Kidney (tissue), 22 donors: ENCODE measurements at places on chromosomes 2 and 18. TPM values are rescaled to one million over a fixed set of nuclear protein-coding genes. Genes with fewer than 3 reads are reported as not detected.

Gene SERPINB11
- total RNA-seq: not detected

Gene ANKRD30BL
- not detected for total RNA-seq

Gene ANKRD44
- total RNA-seq: 39.2 TPM

Gene SELENOI
- 23.7 TPM for total RNA-seq

Gene ATP8B1
- 40.8 TPM for total RNA-seq

Gene DSG3
- total RNA-seq: not detected

Gene UNC80
- total RNA-seq: 0.06 TPM

Gene GALNT13
- 0.57 TPM for total RNA-seq

Gene SLC19A3
- 4.4 TPM for total RNA-seq

Gene GPBAR1
- 3.2 TPM for total RNA-seq

Gene VWA3B
- 0.35 TPM for total RNA-seq

DNA sequence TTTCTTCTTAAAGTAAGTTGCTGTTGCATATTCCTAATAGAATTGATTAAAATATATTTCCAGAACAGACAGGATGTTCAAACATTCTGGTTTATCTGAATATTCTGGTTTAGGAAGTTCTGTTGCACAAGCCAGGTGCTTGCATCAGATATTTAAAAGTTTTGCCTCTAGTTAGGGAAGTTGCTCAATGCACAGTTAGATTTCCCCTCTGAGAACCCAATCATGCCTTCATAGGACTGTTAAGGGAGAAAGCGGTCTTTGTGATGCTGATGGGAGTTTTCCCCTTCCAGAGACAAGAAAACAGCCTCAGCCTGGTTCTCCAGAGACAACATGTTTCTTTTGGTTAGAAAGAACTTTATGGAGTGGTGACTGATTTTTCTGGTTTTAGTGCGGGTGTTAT is 65.6 kb upstream of the REV1 start:
- no peak for DNase-seq

DNA sequence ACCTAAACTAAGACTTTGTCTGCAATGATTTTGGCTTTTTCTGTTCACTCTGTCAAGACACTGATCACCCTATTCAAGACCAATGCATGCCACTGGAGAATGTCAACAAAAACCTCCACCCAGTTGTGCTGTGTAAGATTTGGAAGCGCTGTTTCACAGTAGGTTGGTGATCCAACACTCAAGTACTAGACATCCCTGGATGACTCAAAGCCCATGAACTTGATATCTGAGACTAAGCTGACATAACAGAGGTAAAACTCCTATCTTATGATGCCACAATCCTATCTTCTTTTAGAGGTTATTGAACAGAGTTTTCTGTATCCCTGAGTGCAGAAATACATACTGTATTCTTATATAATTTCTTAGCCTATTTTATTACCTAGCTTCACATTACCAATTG is 251.3 kb upstream of the ETAA1 start:
- no peak for DNase-seq

GRCh38 chr2:73172963-73173362 is 29.4 kb upstream of the NOTO start:
- no peak for DNase-seq

GRCh38 chr18:79524181-79525078 is 128.7 kb downstream of the NFATC1 start:
- DNase-seq: peak; percentile 40

GRCh38 chr2:231413921-231414476 is 18.5 kb downstream of the B3GNT7 start:
- no peak for DNase-seq

- DNase-seq: no peak
These were observed 34.8 kb upstream of the HNMT start for GRCh38 chr2:137929519-137929916.

- no peak for DNase-seq
These were observed 1.7 kb downstream of the CFAP221 start for GRCh38 chr2:119545754-119546446.

GRCh38 chr18:67476585-67476984 is 39.9 kb downstream of the DSEL start:
- no peak for DNase-seq

- no peak for DNase-seq
These were observed 7.2 kb downstream of the ARHGAP25 start for GRCh38 chr2:68741805-68742306.

DNA sequence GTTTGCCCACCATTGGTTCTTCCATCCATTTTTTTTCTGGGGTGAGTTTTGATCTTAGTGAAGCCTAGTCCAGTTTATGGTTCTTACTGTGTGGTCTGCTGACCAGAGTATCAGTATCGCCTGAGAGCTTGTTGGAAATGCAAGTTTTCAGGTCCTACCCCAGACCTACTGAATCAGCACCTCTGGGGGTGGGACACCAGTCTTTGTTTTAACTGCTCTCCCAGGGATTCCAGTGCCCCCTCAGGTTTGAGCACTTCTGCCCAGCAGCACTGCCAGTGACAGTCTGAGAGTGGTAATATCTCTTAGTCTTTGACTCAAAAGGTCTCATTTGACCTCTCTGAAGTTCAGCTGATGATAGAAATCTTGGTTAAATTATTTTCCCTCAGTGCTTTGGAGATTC is 269.3 kb downstream of the ALPK2 start:
- no peak for DNase-seq

- DNase-seq: no peak
These were observed 80.5 kb downstream of the EHBP1 start for GRCh38 chr2:62785810-62786597.

DNA sequence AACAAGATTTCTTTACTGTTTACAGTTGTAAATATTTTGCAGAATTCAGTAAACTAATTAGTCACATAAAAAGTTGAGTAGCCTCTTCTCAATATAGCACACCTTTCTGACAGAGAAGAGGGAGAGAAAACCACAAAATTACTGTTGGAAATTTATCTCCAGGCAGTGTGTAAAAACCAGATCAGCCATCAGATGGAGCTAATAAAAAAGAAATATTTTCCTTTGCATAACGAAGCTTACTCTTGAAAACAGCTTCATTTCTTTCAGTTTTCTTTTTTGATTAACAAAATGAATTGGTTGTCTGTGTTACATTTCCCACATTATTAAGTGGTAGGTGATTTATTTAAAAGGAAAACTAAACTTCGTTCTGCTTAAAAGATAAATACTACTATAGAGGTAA is 259.3 kb upstream of the KCNJ3 start:
- peak; percentile 18 for DNase-seq

GRCh38 chr2:237873421-237873831 is 14.0 kb downstream of the RAMP1 start:
- peak; percentile 44 for DNase-seq

GRCh38 chr2:100938031-100939026 is 63.8 kb upstream of the RPL31 start:
- no peak for DNase-seq

DNA sequence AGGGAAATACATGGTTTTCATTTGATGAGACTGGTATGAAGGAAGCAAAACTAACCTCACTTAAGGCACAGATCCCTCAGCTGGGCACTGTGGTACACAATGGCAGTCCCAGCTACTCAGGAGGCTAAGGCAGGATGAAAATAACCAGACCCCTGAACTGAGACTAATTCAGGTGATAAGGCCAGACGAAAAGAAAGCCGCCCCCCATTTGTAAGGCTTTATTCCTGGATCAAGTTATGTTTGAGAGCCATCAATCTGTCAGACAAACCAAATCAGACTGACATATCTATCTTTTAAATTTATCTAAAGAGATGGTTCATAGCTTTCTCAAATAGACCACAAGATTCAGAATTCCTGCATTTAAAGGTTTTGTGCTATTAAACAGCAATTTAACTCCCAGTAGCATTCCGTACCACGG is 4.1 kb downstream of the SRSF7 start:
- no peak for DNase-seq

GRCh38 chr2:101355401-101356054 is 31.8 kb downstream of the CREG2 start:
- no peak for DNase-seq

DNA sequence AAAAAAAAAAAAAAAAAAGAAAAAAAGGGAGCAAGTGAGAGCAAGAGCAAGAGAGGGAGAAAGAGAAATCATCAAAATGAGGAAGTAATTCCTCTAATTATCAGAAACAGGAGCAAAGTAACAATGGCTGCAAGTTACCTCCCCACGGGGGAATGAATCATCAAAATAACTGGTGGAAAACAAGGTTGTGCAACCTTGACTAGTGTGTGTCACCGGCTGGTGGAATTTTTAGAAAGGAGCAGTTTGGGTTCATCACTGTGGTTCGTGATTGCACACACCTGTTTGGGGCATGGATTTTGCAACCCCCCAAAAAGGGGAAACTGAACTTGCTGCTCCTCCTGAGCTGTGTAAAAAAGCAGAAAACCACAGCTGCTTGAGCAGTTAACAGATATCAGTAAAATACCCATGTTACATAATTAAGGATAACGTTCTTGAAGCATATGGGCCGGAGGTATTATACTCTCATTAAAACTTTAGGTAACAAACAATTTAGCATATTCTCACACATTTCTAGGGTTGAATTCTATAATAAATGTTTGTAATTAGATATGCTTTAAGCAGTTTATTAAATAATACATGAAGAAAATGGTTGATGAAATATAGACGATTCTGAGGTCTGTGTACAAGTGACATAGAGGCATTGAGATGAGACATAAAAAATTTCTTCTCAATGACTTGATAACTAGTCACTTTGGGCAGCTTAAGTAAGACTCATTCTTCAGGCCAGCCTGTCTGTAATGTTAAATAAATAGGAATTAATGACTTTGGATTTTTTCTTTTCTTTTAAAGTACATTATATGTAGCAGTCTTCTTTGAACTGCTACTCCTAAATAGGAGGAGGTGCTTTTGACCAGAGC is 184.2 kb upstream of the ZEB2 start:
- no peak for DNase-seq

- no peak for DNase-seq
These were observed 14.8 kb upstream of the C2orf66 start for GRCh38 chr2:196823750-196824522.

GRCh38 chr2:106139238-106139935 is 54.7 kb downstream of the UXS1 start:
- DNase-seq: no peak

- DNase-seq: peak; percentile 73
These were observed 3.0 kb downstream of the EVX2 start for GRCh38 chr2:176080540-176081375.

GRCh38 chr2:102761763-102762162 is at the start of gene TMEM182:
Gene TMEM182 (plus strand): TSS chr2:102762031. CDS start chr2:102762218, 187 bp downstream.
- peak; percentile 62 for DNase-seq

DNA sequence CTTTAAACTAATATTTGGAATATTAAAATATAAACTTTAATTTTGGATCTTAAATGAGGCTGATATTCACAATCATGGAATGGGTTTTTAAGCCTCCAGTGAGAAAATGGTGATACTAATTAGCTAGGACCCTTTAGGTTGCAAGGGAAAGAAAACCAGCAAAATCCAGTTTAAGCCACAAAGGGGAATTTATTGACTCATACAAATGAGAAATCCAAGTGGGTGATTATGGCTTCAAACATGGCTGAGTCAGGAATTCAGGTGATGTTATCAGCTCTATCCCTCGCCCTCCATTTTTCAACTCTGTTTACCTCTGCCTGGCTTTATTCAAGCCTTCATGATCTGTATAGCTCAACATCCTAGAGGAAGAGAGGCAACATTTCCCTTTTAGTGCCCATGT is 75.3 kb upstream of the DLX2 start:
- DNase-seq: no peak

DNA sequence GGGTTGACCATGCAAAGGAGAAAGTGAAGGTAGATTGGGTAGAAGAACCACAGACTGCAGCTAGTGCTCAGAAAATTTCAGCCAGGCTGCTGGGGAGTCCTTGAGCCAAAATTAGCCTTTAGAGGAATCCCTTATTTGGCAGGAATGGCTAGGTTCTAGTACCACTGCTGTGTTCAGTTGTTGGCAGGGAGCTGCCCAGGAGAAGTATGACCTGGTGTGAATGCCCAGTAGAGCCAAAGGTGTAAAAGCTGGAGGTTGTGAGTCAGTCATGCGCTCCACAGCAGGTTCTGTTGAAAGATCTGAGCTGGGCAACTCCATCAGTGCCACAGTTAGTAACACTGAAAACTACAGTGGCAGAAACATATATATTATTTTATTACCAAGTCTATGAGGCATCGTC is 36.4 kb upstream of the TBR1 start:
- DNase-seq: no peak

GRCh38 chr2:191885650-191886049 is 38.8 kb upstream of the CAVIN2 start:
- no peak for DNase-seq

GRCh38 chr2:96493072-96493471 is 12.1 kb downstream of the NEURL3 start:
- no peak for DNase-seq

- no peak for DNase-seq
These were observed 78.0 kb upstream of the MGAT5 start for GRCh38 chr2:134175834-134176233.

GRCh38 chr2:133952896-133953295 is 301.0 kb upstream of the MGAT5 start:
- DNase-seq: no peak

- no peak for DNase-seq
These were observed 69.3 kb downstream of the ALPK2 start for GRCh38 chr18:58559427-58560186.

DNA sequence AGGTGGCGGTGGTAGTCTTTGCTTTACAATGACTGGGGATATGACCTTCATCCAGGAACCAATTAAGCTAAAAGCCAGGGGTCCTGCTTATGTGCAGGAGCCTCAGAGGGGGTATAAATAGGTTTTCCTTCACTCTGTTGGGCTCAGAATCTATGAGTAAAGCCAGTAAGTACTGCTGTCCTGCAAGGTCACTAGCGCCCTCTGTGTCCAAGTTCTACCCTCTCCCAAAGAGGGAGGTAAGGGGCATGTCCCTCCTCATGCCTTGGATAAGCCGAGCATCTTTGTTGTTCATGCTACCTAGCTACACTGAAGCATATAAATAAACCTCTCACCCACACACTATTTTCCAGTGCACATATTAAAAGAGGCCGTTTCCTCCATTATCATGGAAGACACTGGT is 79.4 kb downstream of the SPRED2 start:
- DNase-seq: no peak

DNA sequence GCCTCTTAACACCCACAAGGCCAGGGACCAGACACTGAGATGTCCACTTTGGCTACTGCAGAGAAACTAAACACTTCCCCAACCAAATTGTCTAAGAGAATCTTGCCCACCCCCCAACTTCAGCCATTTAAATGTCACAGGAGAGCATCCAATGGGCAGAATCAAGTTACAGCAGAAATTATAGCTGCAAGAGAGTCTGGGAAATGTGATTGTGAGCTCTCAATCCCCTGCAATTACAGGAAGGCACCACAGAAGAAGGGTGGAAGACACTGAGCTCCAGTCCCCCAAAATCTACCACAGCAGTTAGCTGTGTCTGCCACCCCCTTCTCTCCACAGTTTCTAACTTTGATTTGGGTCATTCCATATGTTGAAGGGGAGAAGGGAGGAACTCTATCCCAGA is 103.5 kb upstream of the ATL2 start:
- DNase-seq: no peak

GRCh38 chr2:43327119-43327518 is 100.7 kb upstream of the ZFP36L2 start:
- DNase-seq: no peak
